Endodermal cell (in vitro differentiated cells): ENCODE measurements at places on chromosomes 2 and 18.

DNA sequence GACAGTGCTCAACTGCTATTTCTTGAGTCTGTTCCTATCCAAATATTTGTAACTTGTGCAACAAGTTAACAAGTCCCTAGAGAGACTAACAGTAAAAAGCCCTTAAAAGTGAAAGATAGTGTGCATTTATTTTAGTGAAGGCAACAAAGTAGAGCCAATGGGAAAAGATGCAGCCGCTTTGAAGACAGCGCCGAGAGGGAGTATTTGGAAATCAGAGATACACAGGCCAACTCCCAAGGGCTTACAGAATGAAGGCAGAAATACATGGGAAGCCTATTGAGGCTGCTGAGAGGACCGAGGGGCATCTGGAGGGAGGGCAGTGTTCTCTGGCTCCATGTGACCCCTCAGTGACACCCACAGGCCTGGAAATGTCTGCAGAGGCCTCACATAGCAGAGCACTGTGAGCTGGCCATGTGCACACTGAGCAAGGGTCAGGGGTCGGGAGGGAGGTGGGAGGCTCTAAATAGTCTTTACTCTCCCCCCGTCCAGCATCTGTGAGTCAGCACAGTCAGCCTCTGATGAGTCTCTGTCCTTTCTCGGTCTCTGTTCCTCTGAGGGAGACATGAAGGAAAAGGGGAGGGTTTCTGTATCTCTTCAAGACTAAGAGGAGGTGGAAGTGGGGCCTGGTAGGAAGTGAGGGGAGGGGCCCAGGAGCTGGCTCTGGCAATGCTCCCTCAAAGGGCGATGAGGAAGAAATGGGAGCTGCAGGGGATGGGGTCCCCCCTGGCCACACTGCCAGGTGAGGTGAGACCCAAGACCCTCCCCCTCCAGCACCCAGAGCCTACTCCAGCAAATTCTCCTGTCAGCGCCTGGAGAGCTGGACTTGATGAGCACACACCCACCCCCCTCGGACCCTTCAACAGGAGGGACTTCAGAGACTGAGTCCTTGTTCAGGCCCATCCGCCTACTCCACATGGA is 133.6 kb downstream of the SP3 start:
- DNase-seq: no peak

DNA sequence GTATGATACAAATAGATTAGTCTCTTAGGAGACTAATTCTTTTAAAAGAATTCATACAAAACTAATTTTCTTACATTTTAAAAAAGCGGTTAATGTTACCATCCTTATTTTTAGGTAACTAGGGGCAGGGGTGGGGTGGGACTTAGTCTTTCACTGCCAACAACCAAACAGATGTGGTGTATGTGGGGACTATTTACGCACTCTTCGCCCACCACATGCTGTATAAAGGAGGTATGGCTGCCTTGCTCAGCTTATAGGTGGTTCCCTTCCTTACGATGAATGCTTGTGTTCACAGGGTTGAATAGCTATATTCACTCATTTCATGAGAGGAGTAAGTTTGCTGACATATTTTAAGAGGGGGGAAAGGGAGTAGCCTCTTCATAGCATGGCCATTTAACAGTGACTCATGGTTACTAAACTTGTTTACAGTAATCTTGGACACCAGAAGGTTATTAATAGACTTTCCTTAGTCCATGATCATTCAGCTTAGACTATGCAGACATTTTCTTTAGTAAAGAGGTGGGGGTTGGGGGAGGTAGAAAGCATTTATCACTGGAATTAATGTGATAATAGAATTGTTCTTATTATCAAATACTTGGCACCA is 61.8 kb downstream of the CAB39 start:
- no peak for DNase-seq

GRCh38 chr2:105395691-105396090 is 3.2 kb downstream of the FHL2 start:
- DNase-seq: no peak

GRCh38 chr2:127090281-127091120 is 16.5 kb downstream of the BIN1 start:
- no peak for DNase-seq

- DNase-seq: no peak
These were observed 277.9 kb downstream of the MBD2 start for GRCh38 chr18:53946594-53946993.

- peak; percentile 73 for DNase-seq
These were observed 35.0 kb upstream of the LRP1B start for GRCh38 chr2:142165790-142166189.

DNA sequence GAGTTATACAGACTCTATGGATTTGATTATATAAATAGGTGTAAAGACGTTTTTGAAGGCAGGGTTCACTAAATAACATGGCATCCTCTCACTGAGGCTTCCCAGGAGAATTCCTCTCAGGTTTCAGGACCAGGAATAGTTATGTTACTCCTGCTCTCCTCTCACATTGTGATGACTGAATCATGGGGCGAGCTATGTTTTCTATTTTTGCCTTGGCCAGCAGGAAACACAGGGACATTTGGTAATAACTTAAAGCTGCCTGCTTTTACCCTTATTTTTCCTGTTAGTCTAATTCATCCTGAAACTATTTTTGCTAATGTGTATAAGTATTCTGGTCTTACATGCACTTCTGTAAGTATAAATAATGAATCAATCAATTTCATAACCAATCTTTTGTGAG is 115.3 kb upstream of the ITGB6 start:
- no peak for DNase-seq

- DNase-seq: no peak
These were observed 106.1 kb downstream of the COL4A4 start for GRCh38 chr2:227057743-227058447.

- DNase-seq: no peak
These were observed 213.1 kb downstream of the MYO3B start for GRCh38 chr2:170391018-170391417.

DNA sequence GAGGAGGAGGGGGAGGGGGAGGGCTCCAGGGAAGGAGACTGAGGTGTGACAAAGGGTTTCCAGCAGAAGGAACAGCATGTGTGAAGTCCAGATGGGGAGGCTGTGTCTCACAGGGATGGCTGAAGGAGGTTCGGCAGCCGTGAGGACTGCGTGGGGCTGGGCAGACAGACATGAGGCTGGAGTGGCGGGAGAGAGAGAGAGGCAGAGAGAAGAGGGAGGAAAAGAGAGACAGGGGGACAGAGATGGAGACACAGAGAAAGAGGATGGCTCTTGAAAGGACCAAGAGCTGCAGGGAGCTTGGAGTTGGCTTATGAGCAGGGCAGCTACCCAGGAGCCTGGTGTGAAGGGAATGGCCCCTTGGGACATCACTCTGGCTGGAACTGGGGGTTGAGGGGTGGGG is 138.9 kb upstream of the ASB18 start:
- no peak for DNase-seq

GRCh38 chr2:143263066-143263625 is 133.9 kb downstream of the ARHGAP15 start:
- peak; percentile 72 for DNase-seq

DNA sequence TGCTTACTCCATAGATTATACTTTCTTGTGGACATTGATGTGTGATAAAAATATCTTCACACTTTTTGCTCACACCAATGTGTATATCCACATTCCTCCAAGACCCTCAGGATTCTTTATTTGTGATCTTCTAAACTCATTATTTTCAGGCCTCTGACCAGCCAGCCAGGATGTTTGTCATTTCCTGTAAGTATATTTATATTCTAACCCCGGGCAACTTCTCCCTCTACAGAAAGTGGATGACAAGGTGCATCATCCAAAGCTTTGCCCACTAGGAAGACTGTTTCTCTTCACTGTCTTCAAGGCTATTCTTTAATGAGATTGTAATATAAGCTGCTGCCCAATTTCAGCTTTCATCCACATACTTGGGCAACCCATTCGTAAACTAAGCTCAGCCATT is 3.6 kb upstream of the CWC22 start:
- DNase-seq: no peak

GRCh38 chr2:186992597-186992996 is 143.6 kb upstream of the ZSWIM2 start:
- DNase-seq: no peak

DNA sequence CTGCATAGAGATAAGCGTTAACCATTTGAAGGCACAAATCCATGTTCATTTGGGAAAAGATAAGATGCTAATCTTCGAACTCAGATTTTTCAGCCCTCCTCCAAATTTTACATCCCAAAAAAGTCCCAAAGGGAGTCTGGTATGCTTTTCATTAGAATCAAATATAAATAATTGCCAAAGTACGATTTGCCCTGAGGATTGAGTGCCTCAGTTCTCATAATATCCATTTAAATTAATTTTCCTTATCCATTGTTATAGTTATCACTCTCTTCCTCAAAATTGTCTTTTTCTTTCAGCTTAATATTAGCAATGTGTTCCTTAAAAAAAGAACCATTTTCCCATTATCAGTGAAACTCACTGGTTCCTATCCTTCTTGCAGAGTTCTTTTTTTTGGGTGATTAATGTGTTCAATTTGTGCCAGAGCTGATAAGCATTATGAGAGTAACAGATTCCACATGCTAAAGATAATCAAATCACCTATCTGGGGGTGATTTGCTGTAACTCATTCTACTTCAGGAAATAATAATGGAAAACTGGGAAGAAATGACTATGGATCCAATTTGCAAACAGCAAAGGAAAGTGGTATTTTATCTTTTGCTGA is 686 bp downstream of the HNMT start:
- no peak for DNase-seq

DNA sequence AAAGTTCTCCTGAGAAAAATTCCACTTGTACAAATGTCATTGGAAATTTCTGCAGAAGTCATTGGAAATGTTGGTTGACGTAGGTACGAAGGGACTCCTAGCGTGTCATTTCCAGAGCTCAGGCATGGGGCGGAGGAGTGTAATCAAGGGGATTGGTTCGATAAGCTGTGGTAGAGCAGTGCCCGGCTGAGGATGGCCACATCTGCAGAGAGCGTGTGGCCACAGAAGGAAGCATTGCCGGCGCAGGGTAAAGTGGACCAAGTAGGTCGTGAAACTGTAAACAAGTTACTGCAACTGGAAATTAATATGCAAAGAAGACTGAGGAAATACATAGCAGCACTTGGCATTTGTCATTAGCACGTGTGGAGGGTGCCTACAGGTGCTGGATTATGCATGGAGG is 101.8 kb downstream of the DGKD start:
- DNase-seq: no peak

DNA sequence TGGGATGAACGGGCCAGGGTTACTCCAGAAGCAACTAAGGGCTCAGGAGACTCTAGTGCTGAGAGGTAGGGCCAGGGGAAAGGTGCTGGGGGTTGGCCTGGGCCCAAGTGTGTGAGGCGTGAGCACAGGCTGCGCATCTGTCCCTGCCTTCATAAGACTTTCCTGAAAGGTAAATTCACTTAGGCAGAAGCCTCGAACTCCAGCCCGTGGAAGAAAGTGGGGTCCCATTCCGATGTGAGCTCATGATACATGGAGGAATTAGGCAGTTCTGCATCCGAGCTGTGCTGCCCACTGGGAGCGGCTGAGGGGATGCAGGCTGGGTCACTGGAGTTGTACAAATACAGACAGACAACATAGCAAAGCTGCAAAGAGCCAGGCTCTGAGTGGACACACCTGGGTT is 16.2 kb downstream of the PARD6G start:
- DNase-seq: no peak

DNA sequence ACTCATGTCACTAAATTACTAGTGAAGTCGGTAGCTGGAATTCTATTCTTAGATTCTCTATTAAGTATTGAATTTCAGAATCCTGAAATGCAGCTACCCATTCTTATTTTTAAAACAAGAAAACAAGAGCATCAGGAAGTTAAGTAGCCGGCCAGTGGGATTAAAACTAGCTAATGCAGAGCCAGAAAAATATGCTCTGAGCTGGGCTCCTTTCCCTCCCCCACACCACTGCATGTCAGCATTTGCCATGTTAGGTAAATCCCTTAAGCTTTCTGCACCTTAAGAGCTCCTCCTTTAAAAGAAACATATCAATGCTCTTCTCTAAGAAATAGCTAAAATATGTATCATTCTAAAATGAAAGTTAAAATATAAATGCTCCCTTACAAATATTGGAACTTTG is 72.2 kb upstream of the MFF start:
- no peak for DNase-seq

DNA sequence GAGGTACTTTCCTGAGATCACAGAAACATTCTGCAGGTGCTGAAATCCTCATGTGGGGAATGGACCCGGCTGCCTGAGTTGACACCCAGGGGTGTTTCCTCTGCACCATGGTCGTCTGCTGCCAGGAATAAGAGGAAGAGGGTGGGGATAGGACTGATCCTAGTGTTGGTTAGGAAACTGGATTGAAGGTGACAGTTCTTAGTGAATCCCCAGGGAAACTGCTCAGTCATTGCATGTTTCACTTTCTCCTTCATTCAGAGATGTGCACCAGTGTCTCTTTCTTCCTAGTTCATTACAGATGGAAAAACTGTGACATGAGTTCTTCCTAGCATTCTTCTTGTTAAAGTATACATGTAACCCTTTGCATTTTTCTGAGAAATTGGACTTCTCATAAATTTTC is 294.3 kb downstream of the PTGR3 start:
- DNase-seq: peak; percentile 43

GRCh38 chr2:110858135-110858725 is 125.9 kb downstream of the ACOXL start:
- DNase-seq: no peak

DNA sequence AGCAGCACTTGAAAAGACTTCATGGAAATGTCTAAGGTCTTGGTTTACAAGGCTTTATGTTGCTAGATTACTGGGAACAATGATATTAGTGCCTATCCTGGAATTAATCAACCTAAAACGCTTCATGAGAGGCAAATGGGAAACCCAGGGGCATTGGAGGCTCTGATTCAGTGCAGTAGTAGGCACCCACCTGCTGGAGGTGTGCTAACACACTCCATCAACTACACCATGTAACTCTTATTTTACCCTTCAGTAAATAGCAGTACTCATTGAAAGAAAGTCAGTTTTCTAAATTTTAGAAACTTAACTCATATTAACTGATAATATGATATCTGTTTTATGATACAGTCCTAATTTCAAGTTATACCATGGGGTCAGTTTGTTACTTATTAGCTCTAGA is 17.4 kb upstream of the HNRNPA3 start:
- DNase-seq: peak; percentile 49

- DNase-seq: peak; percentile 44
These were observed 21.3 kb downstream of the FBLN7 start for GRCh38 chr2:112159454-112159921.

- peak; percentile 47 for DNase-seq
These were observed 487.3 kb upstream of the SPRED2 start for GRCh38 chr2:65919550-65920188.
